ENCODE measurements at places on chromosomes 4 and X.

GRCh38 chr4:14428125-14428524 lies 574.2 kb upstream of the CPEB2 start:
- DNase-seq = no peak

GRCh38 chr4:86414686-86415085 lies 54.8 kb upstream of the MAPK10 start:
- DNase-seq = no peak

DNA sequence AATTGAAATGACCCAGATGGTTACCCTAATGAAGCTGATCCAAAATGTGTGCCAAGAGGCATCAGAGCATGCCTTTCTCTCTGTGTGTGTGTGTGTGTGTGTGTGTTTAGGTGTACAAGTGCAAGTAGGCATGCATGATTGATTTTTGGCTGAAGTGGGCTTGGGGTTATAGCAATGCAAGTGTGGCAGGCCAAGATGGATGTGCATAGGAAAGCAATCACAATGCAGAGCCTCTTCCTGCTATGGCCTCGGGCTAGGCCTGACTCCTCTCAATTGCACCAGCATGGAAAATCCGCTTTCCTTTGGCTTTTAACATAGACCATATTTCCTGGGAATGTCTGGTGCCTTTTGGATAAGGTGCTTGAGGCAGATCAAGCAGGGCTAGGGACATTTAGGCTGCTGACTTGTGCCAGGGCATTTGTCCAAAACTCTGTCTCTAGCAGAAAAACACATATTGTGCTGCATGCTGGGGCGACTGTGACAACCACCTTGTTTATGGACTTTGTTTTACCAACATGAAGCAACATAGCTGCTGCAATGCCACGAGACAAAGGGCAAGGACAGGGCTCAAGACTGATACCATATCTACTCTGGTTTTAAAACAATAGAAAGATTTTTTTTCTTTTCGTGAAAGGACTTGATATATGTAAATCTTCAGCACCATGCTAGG lies 395.7 kb downstream of the RAPGEF2 start:
- no peak for DNase-seq

DNA sequence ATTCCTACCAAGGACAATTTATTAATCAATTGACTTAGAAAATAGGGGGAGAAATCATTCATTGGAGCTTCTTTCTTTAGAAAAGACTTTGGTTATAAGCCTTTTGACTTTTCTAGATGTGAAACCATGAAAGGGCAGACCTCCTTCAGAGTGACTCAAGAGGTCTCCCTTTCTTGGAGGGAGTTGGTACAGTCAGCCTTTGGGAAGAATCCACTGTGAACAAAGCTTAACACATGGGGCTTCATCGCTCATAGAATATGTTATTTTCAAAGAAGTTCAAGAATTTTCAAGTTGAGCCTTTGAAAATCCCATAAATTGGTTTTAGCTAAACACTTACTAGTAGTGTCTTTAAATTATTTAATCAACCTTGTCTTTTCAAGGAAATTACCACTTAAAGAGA lies 28.0 kb downstream of the RIPPLY1 start:
- no peak for DNase-seq

- DNase-seq = no peak
Measured at GRCh38 chr4:6121941-6122340, 78.4 kb downstream of the JAKMIP1 start.

DNA sequence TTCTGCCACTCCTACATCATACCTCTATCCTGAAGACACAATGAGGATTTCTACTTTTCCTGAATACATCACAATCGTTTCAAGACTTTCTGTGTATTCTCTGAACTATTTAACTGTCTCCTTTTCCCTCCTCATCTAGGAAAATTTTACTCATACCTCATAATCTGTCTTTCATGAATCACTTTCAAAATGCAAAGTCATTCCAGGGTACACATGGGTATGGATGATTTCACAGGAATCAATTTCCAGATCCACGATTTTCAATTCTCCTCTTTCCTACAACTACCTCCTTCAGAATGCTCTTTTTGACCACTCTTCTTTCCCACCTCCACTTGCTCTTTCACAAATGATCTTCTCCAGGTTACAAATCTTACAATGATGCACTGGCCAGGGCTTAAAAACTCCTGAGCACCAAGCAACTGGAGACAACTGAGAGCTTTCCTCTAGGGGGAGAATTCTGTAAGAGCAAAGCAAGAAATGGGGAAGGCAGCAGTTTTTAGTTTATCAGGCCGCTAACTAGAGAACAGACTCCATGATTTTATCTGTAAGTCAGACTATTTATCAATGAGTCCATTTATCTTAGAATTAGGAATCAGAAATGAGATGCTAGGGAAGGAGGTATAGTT lies 116.4 kb downstream of the PPP3CA start:
- no peak for DNase-seq

- DNase-seq = no peak
Measured at GRCh38 chrX:141732031-141732430, 33.5 kb upstream of the SPANXD start.

GRCh38 chr4:787561-787981 lies 38.4 kb downstream of the CPLX1 start:
- no peak for DNase-seq

GRCh38 chr4:140038031-140038533 lies 115.9 kb downstream of the MAML3 start:
- DNase-seq = no peak

DNA sequence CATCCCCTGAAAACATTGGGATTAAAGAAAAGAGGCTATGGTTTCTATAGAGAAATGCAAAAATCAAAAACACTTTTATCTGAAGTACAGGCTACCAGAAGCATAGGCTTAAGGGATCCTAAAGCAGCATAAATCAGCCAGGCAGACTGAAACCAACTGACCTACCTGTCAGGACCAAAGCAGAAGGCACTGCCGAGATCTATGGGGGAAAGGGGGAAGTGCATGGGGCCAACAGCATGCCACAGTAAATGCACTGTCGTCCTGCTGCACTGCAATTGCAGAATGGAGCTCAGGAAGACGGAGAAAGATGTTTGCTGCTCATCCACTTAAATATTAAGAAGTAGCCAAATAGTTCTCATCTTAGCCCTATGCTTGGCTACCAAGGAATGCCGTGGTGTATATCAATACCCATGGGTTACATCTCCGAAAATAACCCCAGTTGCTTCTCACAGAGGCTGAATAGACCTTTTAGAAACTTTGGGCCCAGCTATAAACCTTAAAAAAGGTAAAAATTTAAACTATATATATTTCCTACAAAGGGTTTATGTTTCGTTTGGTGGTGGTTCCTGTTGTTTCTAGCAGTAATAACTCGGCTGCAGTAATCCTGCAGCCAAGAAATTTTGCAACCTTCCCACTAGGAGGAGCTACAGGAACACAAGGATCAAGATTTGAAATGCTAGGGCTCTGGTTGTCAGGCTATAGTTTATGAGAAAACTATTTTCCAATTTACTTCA lies 312.2 kb upstream of the DIAPH2 start:
- no peak for DNase-seq

DNA sequence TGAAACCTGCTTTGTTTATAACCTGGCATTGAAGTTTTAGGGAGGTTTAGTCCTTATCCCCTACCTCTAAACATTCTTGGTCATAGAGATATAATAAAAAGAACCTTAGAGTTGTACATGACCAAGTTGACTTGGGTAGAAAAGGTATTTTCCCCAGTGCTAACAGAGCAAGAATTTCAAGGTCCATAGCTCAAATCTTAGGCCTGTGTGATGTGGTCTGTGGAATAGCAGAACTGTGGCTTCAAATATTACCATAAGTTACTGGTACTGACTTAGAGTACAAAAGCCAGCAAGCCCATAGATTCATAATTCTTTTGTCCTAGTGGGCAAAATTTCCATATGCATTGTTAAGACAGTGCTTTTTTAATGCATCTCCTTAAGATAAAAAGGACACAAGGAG lies 91.2 kb downstream of the GPRIN3 start:
- no peak for DNase-seq

DNA sequence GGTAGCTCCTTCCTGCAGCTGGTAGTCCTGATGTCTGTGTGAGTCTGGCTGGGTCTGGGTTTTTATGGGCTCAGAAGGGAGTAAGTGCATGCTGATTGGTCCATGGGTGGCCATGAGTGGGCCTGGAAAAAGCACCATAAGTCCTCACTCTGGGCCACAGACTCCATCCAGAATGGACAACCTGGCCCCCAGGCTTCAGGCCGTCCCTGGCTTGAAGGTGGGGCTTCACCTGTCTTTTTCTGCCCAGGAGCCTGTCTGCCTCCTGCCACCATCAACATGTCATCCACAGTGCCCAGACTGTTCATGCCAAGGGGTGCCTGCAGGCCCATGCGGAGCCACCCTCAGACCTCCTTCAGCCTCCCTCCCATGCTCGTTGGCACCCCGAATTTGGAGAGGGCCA lies 620.0 kb downstream of the RAPGEF2 start:
- DNase-seq = no peak

DNA sequence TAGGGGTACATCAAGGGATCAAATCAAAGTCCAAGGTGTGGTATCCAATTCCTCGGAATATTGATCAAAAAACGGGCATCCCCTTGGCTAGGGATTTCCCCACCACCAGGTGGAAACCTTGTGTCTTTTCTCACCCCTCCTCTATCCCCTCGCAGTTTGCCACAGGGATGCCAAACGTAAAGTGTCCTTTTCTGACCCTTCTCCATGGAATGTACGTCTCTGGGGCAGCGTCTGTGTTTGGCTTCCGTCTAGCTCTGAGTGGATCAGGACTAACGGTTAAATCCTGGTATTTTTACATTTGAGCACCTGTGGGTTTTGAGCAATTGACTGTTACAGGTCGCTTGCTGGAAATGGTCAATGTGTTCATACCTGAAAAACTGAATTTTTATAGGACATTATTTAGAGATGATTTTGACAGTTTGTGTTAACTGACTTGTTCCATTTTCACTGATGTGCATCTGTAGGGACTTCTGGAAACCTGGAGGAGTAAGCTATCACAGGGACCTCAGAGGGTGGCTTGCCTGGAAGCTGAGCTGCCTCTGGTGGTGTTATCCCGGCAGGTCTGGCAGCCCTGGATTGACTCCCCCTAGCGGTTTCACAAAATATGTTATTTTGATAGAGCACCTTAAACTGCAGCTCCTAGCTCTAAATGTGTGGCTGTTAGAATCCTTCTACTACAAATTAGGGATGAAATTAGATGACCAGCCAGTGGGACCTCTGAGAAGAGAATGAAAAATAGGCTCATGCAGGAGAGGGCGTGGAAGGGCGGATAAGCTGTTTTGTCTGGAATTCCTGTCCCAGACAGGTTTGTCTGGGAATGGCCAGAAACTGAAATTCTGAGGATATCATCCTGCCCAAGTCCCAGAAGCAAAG lies 8.8 kb upstream of the MGST2 start:
- DNase-seq = peak; percentile 28

DNA sequence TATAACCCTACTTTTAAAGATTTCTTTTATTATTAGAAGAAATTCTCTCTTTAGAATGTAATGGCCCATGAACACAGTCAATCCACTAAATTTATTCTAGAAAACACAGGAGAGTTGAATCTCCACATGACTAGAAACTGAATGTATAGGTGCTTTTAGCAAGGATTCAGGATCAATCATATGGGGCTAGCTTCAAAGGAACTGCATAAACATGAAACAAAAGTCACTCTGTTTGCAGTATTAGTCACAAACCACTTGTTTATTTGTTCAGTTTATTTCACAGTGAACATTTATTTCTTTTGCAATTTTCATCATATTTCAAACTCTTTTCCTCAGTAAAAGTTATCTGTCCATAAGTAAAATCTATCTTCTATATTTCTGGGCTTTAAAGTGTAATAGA lies 1604.6 kb downstream of the PCDH18 start:
- no peak for DNase-seq

DNA sequence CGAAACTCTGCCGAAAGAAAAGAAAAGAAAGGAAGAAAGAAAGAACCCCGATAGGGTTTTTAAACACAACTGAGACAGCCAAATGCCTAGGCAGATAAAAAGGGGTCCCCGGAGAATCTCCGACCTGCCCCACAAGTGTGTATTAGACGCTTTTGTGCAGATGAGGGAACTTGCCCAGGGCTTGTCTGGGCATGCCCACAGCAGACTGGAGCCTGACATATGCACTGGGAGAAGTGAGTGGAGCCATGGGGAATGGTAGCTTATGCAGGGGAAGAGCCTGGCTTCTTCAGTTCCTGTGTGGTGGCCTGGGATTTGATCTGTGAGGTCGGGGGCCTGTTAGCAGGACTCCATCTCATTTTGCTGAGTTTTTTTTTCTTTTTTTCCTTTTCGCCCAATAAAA lies 199.0 kb downstream of the GPC3 start:
- no peak for DNase-seq

DNA sequence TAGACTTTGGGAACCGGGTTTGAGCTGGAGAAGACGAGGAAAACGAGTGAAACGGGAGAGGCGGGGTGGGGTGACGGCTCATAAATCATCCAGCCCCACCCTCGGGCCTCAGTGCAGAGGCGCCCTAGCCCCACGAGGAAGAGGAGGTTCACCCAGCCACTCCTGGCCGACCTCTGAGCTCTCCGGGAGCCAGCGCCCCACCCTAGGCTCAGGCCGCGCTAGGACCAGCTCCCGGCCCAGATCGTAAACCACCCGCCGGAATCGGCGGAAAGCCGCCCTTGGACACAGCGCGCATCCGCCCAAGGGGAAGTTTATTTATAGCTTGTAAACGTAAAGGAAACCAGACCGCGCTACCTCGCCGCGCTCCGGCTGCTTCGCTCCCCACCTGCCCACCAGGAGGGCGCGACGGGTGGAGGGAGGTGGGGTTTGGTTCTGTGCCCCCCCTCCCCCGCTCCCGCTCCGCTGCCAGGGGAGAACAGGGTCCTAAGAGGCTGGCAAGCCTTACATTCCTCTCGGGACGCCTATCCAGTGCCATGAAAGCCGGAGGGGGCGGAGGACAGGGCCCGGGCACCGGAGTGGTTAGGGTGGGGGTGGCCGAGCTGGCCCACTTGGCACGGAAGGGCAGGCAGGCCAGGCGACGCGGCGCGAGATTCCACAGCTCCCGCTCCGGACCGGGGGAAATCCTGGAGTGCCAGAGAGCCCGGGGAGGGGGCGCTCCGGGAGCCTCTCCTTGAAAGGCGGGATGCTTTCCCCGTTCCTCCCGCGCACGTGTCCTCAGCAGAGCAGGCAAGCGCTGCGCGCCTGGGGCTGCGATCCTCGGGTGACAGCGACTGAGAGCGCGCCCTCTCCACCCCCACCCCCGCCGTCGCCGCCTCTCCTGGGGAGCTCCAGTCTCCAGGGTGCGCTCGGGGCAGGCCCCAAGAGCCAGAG lies 84.2 kb downstream of the BCOR start:
- peak; percentile 51 for DNase-seq

GRCh38 chrX:13854003-13854402 lies 37.1 kb upstream of the GPM6B start:
- DNase-seq = no peak

DNA sequence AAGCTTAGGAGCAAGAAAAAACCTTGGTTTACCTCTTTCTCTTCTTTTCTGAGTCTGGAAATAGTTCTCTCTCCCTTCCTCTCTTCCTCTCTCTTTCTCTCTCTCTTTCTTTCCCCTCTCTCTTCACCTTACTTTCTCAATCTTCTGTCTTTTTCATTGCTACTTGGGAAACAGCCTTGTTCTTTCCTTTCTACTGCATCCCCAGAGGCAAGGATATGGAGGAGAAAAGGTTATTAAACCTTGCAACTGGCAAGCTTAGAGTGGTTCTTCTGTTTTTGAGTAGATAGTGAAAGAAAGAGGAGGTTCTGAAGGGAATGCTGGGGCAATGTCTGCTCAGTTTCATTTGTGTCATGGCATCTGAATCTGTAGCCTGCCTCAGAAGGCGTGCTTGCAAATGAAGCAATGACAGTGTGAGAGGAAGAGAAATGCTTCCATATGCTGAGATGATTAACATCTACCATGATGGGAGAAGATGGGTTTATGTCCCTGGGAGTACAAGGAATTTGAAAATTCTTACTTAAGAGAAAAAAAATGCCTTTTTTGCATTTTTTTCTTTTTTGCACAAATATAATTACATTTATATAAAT lies 190.6 kb downstream of the CEP135 start:
- DNase-seq = no peak
